ENCODE measurements at places on chromosomes 6 and 20.

DNA sequence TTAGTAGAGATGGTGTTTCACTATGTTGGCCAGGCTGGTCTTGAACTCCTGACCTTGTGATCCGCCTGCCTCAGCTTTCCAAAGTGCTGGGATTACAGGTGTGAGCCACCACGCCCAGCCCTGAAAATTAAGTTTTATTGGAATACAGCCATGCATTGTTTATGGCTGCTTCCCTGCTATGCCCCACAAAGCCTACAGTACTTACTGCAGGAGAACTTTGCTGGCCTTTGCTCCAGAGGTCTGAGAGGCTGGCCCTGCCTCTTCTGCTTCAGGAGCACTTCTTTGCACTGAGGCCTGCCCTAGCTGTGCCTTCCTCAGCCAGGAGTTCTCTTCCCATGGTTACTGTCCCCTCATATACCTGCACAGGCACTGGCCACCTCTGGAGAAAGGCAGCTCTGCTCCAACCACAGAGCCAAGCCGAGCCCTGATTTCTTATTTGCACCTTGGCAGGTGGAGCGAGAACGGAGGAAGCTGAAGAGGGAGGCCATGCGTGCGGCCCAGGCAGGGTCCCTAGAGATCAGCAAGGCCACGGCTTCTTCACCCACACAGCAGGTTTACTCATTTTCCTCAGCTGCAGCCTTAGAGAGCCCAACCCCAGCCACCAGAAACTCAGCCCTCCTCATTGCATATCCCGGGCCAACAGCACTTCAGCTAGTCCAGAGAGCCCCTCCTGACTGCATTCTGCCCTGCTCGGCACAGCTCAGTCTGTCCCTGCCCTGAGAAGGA lies 20.8 kb downstream of the C20orf173 start:
- DNase-seq, result no peak

- no peak for DNase-seq
Observed at GRCh38 chr6:101392586-101393230, 800 bp upstream of the GRIK2 start.

DNA sequence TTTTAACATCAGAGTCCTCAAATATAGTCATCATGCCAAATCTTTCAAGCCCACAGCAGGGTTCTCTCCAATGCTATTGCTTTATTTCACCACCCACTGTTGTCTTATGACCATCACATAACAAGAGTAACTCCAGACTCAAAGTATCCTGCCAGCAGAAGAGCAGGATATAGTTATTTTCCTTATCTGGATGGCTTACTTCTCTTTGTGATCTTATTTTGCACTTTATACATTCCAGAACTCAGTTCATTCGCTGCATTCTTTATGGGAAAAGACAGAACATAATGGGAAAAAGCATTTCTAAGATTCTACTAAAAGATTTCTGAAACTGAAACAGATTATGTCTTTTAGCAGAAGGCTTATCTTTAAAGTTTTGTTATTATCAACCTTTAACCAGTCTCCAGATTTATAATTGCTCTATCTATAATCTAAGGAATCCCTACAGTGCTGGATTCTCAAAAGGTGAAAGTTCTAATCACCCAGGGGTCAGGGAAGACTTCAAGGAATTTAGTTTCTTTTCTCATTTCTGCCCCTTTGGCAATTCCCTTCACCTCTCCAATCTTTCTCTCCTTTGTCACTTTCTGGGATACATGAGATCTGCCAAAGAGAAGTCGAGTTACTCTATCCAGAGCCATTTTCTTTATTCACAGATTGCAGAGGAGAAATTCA lies 190.4 kb downstream of the TPBG start:
- DNase-seq, result no peak

DNA sequence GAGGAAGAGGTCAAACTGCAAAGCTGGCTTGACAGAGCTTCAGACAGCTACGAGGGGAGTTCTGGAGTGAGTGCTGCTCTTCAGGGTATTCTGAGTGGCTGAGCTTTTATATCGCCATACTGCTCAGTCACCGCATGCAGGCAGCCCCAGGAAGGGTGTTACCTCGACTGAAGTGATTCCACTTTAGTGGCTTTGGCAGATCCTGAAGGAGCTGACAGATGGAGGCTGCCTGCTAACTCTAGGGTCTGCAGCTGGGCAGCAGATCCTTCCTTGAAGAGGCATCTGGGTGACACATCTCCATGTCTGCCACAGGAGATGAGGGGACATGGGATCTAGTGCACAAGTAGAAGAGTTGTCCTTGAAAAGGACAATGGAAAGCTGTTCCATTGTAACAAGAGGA lies 3.7 kb upstream of the DEK start:
- no peak for DNase-seq

DNA sequence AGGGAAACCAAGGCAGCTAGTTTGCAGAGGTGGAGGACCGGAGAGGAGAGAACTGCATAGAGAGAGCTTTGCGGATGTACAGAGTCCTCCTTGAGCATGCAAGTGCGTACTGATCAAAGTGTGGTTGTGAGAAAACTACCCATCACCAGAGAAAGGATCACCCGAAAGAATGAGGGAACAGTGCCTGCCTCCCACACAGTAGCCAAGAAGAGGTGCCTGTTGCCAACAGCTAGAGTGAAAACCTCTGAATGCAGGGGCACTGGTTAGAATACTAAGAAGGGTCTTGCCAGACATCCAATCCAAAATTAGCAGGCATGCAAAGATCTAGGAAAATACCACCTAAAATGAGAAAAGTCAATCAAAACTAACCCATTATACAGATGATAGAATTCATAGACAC lies 166.6 kb upstream of the AKAP12 start:
- DNase-seq, result no peak

DNA sequence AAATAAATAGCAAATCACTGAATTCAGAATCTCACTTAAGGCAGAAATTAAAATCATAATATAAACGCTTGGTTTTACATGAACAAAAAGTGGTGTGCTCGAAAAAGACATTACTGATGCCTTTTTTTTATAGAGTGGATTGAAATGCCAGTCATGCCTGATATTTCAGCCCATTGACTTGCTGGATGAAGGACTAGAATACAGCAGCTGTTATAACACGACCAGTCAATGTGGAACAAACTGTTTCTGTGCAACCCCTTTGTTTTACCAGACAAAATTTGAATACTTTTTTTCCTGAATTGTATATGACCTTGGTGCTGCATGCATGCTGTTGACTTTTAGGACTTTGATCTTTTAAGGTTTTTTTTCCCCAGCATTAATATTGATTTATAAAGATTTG lies 150.0 kb downstream of the QKI start:
- DNase-seq, result no peak

DNA sequence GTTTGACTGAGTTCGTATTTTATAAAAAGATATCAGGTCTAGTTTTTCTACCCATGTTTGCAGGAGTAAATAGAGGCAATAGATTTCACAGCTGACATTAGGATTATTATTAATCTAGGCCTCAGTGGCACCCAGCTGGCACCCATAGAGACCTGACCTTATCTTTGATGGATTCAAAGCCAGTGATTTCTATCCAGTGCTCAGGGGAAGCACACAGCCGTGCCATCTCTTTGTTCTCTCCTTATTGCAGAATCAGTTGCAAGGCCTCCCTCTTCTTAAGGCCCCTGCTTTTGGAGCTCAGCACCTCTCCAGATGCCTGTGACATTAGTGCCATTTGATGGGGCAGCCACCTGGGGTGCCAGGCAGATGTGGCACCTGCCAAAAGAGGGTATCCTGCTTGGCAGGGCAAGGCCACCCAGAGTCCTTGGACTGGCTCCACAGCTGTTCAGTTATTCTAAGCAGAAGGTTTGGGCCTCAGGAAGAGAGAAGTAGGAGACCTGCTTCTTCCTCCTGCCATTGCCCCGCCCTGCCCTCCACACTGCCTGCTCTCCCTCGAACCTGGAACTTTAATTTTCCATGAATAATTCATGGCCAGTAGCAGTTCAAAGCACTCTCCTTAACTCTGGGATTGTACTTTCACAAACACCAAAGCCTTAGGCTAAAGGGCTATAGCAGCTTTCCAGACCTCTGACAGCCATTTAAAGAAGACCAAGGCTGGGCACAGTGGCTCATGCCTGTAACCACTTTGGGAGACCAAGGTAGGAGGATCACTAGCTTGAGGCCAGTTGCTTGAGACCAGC lies 206.3 kb downstream of the ZDHHC14 start:
- no peak for DNase-seq

DNA sequence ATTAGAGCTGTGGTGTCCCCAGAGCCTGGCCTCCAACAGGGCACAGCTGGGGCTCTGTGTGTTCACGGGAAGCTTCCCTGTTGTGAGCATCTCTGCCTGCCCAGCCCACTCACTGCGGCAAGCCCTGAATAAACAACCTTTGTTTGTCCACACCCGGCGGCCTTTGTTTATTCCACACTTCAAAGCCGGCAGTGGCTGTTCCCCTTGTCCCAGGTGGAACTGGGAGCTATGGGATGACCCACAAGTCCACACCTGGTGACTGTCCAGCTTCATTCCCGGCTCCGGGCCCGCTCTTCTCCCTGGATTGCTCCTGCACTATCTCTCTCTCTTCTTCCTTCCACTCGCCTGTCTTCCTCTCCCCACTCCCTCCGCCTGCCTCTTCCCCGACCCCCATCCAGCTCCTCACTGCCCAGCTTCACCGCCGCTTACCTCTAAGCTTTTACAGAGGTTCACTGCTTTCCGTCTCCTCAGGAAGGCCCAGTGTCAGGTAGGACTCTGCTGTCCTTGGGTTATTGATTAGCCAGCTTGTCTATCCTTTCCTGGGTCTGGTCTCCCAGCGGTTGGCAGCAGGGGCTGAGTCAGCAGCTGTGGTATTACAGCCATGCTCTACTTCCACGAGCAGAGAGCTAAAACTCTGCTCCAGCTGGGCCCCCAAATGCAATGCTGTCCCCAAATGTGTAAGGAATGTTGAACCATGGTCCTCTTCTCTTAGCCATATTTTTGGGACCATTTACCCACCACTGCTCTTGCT lies 17.8 kb downstream of the DACT2 start:
- DNase-seq, result no peak

DNA sequence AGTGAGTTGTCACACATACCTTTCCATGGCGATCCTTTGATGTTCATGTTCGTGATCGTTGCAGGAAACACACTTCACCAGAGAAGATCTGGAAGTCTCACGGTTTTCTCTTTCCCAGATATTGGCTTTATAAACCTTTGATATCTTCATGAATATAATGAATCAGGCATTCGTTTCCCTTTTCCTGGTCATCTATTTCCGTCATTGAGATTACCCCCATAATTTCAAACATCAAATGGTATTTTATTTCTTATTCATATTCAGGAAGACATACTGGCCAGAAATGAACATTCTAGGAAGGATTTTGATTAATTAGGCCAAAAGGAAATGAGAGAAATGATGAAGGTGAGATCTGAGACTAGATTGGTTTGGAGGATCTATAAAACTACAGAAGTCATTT lies at the start of gene PRL:
Gene PRL, minus strand, starts transcription at position 101 of the 400 bp plus-strand sequence. Its CDS starts 54 bp downstream, at position 47.
- DNase-seq, result no peak

- DNase-seq, result no peak
Observed at GRCh38 chr6:41689171-41690008, 46.0 kb downstream of the TFEB start.

All from muscle of arm (tissue), 14 donors.